NCI-H82 (cell line): ENCODE measurements at places on chromosomes 3 and 15.
A peak's percentile ranks its signal among the peaks of the same experiment; 100 is the strongest.

GRCh38 chr15:47839233-47839825 is 122.0 kb downstream of the SEMA6D start:
- no peak for DNase-seq

DNA sequence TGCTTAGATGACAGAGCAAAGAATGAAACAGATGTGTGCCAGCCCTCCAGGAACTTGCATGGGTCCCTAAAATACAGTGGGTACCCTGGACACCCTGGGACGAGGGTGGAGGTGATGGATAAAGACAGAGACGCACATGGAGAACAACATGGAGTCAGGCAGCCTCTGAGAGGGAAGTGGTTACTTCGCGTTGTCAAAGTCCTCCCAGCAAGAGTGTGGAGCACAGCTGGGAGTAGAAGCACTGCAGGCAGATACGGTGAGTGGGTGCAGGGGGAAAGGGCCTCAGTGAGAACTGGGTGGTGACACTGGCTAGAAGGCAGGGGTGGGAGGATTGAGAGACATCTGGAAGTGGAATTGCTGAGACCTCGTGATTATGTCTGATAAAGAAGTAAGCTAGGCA is 70.8 kb upstream of the PRR20G start:
- no peak for DNase-seq

DNA sequence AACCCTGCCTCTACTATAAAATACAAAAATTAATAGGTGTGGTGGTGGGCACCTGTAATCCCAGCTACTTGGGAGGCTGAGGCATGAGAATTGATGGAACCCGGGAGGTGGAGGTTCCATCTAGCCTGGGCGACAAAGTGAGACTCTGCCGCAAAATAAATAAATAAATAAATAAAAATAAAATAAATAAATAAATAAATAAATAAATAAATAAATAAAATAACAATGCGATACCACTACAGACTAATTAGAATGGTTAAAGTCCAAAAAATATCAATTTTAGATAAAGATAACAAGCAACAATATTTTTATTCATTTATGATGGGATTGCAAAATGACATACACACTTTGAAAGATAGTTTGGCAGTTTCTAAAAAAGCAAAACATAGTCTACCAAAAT is 1131.5 kb downstream of the SI start:
- DNase-seq: no peak

- DNase-seq: no peak
These were observed 133.7 kb upstream of the ALCAM start for GRCh38 chr3:105233010-105233409.

- no peak for DNase-seq
These were observed 227.2 kb downstream of the RSRC1 start for GRCh38 chr3:158337110-158337509.

DNA sequence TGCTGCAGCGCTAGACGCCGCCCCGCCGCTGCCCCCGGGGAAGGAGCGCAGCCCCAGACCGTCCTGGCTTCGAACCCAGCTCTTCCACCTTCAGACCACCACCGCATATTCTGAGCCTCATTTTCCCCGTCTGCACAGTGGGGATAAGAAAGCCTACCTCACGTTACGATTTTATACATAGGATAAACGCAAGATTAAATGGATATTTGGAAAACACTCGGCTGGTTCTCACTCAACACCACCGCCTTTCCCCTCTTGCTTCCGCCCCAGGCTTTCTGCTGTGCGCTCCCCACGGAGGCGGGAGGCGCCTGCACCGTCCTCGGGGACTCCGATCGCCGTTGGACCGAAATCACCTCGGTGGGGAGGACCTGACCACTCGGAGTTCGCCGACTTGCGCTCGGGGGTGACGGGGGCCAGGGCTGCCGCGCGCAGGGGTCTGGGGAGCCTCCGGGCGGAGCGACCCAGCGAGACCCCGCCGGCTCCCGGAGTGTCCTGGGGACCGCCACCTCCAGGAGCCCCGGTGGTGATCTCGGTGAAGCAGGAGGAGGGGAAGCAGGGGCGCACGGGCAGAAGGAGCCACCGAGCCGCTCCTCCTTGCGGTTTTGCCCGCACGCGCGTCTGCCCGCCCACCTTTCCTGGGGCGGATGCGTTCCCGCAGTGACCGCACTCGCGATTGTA is 4.0 kb downstream of the FBXL22 start:
- peak; percentile 62 for DNase-seq
